ENCODE measurements at places on chromosomes 7 and 10.

- no peak for DNase-seq
- H3K4me1 ChIP-seq, result no peaks in the 10 kb centered on the region
- H3K27me3 ChIP-seq, result no peaks in the 10 kb centered on the region
- H3K27ac ChIP-seq, result no peak overlapping the region
- H3K4me3 ChIP-seq, result no peak overlapping the region
Observed at GRCh38 chr7:135109976-135110375, 37.9 kb upstream of the TMEM140 start.

DNA sequence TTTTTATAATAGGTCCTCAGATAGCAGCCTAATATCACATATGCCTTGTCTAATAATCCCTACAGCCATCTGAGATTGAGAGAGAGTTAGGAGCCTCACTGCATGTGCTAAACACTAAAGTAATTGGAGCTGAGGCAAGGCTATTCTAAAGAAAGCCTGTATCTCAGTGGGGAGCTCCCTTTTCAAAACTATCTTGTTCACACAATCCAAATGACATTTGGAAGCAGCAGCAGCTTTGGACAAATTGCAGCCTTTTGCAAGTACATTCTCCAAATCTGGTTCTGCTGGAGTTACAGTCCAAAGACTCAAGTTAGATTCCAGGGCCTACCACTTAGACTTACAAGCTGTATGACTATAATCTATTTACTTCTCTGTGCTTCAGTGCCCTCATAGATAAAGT, 104.5 kb downstream of the MACC1 start:
- H3K4me3 ChIP-seq, result no peak overlapping the region
- no peak overlapping the region for H3K27ac ChIP-seq
- no peaks in the 10 kb centered on the region for H3K4me1 ChIP-seq
- H3K36me3 ChIP-seq, result no peaks in the 10 kb centered on the region

DNA sequence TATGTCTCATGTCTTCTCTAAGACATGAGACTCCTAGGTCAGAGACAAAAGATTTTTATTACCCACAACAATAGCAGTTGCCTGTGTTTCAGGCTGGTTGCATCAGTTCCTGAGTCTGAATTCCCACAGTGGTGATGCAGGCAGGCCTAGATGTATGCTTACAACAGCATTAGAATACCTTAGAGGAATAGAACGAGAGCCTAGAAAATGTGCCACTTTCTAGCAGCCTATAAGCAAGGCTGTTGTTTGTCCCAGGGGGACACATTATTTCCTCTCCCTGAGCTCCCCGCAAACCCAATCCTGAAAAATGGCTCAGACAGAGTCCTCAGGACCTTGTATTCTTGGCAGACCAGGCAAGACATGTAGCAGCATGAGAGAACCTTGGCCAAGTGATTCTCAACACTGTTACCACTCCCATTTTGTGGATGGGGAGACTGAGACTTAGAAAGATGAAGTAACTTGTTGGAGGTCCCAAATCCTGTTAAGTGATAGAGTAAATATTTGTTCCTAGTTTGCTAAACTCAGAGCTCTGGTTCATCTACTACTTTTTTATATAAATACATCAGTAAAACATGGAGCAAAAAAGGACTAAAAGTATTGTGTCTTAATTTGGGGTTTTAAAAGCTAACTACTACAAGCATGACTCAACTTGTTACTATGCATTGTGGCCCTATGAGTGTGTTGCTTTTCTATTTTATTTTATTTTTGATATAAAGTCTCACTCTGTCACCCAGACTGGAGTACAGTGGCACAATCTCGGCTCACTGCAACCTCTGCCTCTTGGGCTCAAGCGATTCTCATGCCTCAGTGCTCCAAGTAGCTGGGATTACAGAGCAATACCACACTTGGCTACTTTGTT, 14.2 kb downstream of the VTI1A start:
- no peak overlapping the region for H3K4me3 ChIP-seq
- H3K36me3 ChIP-seq, result peaks cover 15% of the 10 kb centered on the region
- no peaks in the 10 kb centered on the region for H3K27me3 ChIP-seq
- H3K4me1 ChIP-seq, result peaks cover 5% of the 10 kb centered on the region

DNA sequence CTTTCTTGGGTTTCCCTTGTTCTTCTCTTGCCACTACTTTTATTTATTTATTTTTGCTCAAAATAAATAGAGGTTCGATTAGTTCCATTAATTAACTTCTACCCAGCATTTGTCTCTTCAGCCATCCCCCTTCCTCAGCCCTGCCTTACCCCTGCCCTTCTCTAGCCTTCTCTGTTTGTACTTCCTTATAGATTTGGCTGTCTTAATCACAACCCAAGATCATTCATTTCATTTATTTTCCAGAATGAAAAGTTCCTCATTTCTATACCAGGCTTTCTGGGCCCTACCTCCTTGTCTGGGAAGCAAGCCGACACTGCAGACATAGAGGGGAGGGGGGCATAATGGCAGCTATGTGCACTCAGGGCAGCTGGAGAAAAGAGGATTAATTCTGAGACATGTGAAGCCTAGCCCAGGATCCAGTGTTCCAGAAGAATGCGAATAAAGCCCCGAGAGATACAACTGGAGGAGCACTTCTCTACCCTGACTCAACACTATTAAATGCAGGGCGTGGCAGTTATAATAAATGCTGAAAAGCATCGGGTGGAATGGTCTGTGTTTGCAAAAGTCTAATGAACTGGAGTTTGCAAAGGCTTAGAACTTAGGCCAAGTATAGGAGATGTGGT, 6.4 kb upstream of the PDCD4 start:
- H3K36me3 ChIP-seq, result no peaks in the 10 kb centered on the region
- peak overlapping the region; percentile 79 for H3K4me3 ChIP-seq
- H3K4me1 ChIP-seq, result peaks cover 100% of the 10 kb centered on the region
- no peaks in the 10 kb centered on the region for H3K27me3 ChIP-seq
- H3K27ac ChIP-seq, result peak overlapping the region; percentile 99
- DNase-seq, result no peak

GRCh38 chr10:87589645-87590051, 70.0 kb upstream of the PAPSS2 start:
- DNase-seq, result no peak
- H3K36me3 ChIP-seq, result no peaks in the 10 kb centered on the region
- no peak overlapping the region for H3K27ac ChIP-seq
- no peaks in the 10 kb centered on the region for H3K27me3 ChIP-seq
- no peak overlapping the region for H3K4me3 ChIP-seq
- H3K4me1 ChIP-seq, result no peaks in the 10 kb centered on the region

- no peaks in the 10 kb centered on the region for H3K4me1 ChIP-seq
- DNase-seq, result no peak
- H3K4me3 ChIP-seq, result no peak overlapping the region
- no peak overlapping the region for H3K27ac ChIP-seq
Observed at GRCh38 chr7:30563326-30563942, 31.2 kb upstream of the GARS1 start.

GRCh38 chr7:44145479-44145968, 4.4 kb upstream of the MYL7 start:
- H3K27ac ChIP-seq, result peak overlapping the region; percentile 93
- H3K4me3 ChIP-seq, result peak overlapping the region; percentile 73
- H3K27me3 ChIP-seq, result peaks cover 1% of the 10 kb centered on the region
- H3K36me3 ChIP-seq, result no peaks in the 10 kb centered on the region
- H3K4me1 ChIP-seq, result peaks cover 13% of the 10 kb centered on the region

GRCh38 chr10:45379891-45380540, 6.0 kb downstream of the ALOX5 start:
- H3K27ac ChIP-seq, result no peak overlapping the region
- no peaks in the 10 kb centered on the region for H3K36me3 ChIP-seq
- peaks cover 4% of the 10 kb centered on the region for H3K27me3 ChIP-seq

- DNase-seq, result no peak
- H3K27me3 ChIP-seq, result peaks cover 18% of the 10 kb centered on the region
- no peak overlapping the region for H3K4me3 ChIP-seq
- no peak overlapping the region for H3K27ac ChIP-seq
Observed at GRCh38 chr7:51308265-51308664, 8.3 kb downstream of the COBL start.

DNA sequence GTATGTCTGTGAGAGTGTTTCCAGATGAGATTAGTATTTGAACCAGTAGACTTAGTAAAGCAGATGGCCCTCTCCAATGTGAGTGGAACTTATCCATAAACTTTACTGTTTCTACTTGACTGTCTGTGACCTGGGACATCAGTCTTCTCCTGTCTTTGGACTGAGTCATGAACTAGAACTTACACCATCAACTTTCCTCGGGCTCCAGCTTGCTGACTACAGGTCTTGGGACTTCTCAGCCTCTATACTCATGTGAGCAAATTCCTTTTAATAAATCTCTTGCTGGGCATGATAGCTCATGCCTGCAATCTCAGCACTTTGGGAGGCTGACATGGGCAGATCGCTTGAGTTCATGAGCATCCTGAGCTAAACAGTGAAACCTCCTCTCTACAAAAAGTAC, 25.7 kb upstream of the WAPL start:
- H3K4me3 ChIP-seq, result no peak overlapping the region
- H3K4me1 ChIP-seq, result no peaks in the 10 kb centered on the region
- no peak overlapping the region for H3K27ac ChIP-seq
- no peaks in the 10 kb centered on the region for H3K36me3 ChIP-seq
- no peaks in the 10 kb centered on the region for H3K27me3 ChIP-seq

GRCh38 chr7:129100827-129101166, 43.7 kb upstream of the TSPAN33 start:
- DNase-seq, result no peak
- no peaks in the 10 kb centered on the region for H3K36me3 ChIP-seq
- H3K4me3 ChIP-seq, result no peak overlapping the region
- H3K27ac ChIP-seq, result no peak overlapping the region
- no peaks in the 10 kb centered on the region for H3K4me1 ChIP-seq

DNA sequence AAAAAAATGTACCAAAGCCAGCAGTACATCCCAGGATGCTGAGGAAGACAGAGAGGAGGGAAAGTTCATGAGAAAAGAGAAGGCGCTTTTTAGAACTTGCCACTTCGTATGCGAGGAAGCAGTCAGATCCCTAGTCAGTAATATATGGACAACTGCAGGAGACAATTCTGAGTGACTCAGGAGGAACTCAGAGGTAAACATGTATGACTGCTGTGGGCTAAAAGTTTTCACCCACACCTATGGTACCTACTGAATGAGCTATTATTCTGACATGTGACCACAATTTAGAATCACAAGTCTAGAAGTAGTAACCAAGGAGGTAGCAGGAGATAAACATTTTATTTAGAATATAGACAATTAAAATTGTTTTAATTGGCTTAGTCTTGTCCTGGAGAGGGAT, 126.5 kb downstream of the ICA1 start:
- H3K4me1 ChIP-seq, result peaks cover 22% of the 10 kb centered on the region
- DNase-seq, result no peak
- no peak overlapping the region for H3K4me3 ChIP-seq
- H3K27me3 ChIP-seq, result no peaks in the 10 kb centered on the region
- H3K36me3 ChIP-seq, result no peaks in the 10 kb centered on the region
- H3K27ac ChIP-seq, result no peak overlapping the region

GRCh38 chr10:35637462-35637861, 4.6 kb downstream of the FZD8 start:
- DNase-seq, result no peak
- H3K4me1 ChIP-seq, result peaks cover 19% of the 10 kb centered on the region
- no peak overlapping the region for H3K4me3 ChIP-seq

DNA sequence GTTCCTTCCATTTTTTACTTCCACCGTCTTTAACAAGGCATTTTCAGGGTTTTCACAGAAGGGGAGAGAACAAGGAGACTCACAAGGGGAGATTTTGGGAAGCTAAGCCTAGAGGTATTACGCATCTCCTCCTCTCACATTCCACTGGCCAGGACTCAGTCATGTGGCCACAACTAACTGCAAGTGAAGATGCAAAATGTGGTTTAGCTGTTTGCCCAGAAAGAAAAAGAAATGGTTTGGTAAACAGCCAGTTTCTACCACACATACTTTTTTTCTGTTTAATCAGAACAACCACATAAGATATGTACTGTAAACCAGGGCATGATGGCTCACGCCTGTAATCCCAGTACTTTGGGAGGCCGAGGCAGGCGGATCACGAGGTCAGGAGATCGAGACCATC, 21.4 kb upstream of the HELLS start:
- H3K4me1 ChIP-seq, result no peaks in the 10 kb centered on the region
- peaks cover 9% of the 10 kb centered on the region for H3K27me3 ChIP-seq
- no peak for DNase-seq
- H3K27ac ChIP-seq, result no peak overlapping the region
- H3K4me3 ChIP-seq, result no peak overlapping the region
- H3K36me3 ChIP-seq, result no peaks in the 10 kb centered on the region

GRCh38 chr7:97219237-97219636, 101.7 kb downstream of the SDHAF3 start:
- peaks cover 6% of the 10 kb centered on the region for H3K36me3 ChIP-seq
- no peaks in the 10 kb centered on the region for H3K4me1 ChIP-seq
- no peak overlapping the region for H3K4me3 ChIP-seq

DNA sequence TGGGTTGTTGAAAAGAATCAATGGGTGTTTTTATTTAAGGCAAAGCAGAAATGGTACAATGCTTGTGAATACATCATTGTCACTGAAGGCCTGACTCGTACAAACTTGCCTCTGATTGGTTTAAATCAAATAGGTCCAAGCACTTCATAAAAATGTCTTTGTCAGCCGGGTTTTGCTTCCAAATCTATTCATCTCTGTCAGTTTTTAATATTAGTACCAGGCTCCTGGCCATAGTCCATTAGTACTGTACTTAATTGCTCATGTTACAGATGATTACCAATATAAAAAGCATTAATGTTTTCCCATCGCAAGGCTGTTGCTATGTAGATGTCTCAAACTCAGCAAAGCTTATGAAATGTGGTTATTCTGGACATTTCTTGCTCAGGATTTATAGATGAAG, 171.9 kb downstream of the ARID5B start:
- peak overlapping the region; percentile 39 for H3K27ac ChIP-seq
- DNase-seq, result no peak
- H3K4me3 ChIP-seq, result no peak overlapping the region
- H3K36me3 ChIP-seq, result peaks cover 56% of the 10 kb centered on the region

- H3K27me3 ChIP-seq, result no peaks in the 10 kb centered on the region
- no peaks in the 10 kb centered on the region for H3K36me3 ChIP-seq
- H3K27ac ChIP-seq, result no peak overlapping the region
- H3K4me1 ChIP-seq, result no peaks in the 10 kb centered on the region
- no peak overlapping the region for H3K4me3 ChIP-seq
- DNase-seq, result no peak
Observed at GRCh38 chr7:85177316-85177715, 9.5 kb downstream of the SEMA3D start.

- H3K4me1 ChIP-seq, result no peaks in the 10 kb centered on the region
- no peak for DNase-seq
- H3K27ac ChIP-seq, result no peak overlapping the region
- no peak overlapping the region for H3K4me3 ChIP-seq
- H3K27me3 ChIP-seq, result no peaks in the 10 kb centered on the region
- H3K36me3 ChIP-seq, result peaks cover 13% of the 10 kb centered on the region
Observed at GRCh38 chr10:125768219-125768855, 7.3 kb downstream of the MMP21 start.

- no peak overlapping the region for H3K27ac ChIP-seq
- peaks cover 7% of the 10 kb centered on the region for H3K4me1 ChIP-seq
- DNase-seq, result no peak
Observed at GRCh38 chr10:11593612-11594011, 17.8 kb downstream of the USP6NL start.

GRCh38 chr10:77416311-77417135, 221.1 kb downstream of the KCNMA1 start:
- no peaks in the 10 kb centered on the region for H3K4me1 ChIP-seq
- peaks cover 4% of the 10 kb centered on the region for H3K27me3 ChIP-seq
- H3K27ac ChIP-seq, result peak overlapping the region; percentile 78

- no peak overlapping the region for H3K27ac ChIP-seq
- H3K27me3 ChIP-seq, result no peaks in the 10 kb centered on the region
- no peaks in the 10 kb centered on the region for H3K36me3 ChIP-seq
- no peaks in the 10 kb centered on the region for H3K4me1 ChIP-seq
Observed at GRCh38 chr10:38605153-38605661, 511.1 kb downstream of the ZNF37A start.

Data from naive thymus-derived CD8-positive, alpha-beta T cell (primary cell).